M059J (cell line): ENCODE measurements at places on chromosomes 16 and 17. TPM values are rescaled to one million over a fixed set of nuclear protein-coding genes. Genes with fewer than 3 reads are reported as not detected.

PNMT gene
- not detected in 2 replicates for total RNA-seq

MT1F gene
- 12.8 and 13.0 TPM in 2 replicates for total RNA-seq

KRTAP4-5 gene
- total RNA-seq, result not detected in 2 replicates

GPATCH8 gene
- 9.2 and 17.1 TPM in 2 replicates for total RNA-seq

ZNF213 gene
- 1.1 and 6.2 TPM in 2 replicates for total RNA-seq

ABCC11 gene
- total RNA-seq, result not detected in 2 replicates

PPP1R1B gene
- not detected in 2 replicates for total RNA-seq

NXN gene
- total RNA-seq, result 22.6 and 32.8 TPM in 2 replicates

ITGA2B gene
- total RNA-seq, result 0.07 and 0.25 TPM in 2 replicates

CCL1 gene
- not detected in 2 replicates for total RNA-seq

IRF8 gene
- total RNA-seq, result 0.42 and 0.54 TPM in 2 replicates

GPR142 gene
- total RNA-seq, result not detected in 2 replicates

CLEC18A gene
- 0.05 TPM in 1 of 2 replicates, not detected in the other for total RNA-seq

HYDIN gene
- 0.07 TPM in 1 of 2 replicates, not detected in the other for total RNA-seq
